ENCODE measurements at places on chromosomes 7 and 10.

DNA sequence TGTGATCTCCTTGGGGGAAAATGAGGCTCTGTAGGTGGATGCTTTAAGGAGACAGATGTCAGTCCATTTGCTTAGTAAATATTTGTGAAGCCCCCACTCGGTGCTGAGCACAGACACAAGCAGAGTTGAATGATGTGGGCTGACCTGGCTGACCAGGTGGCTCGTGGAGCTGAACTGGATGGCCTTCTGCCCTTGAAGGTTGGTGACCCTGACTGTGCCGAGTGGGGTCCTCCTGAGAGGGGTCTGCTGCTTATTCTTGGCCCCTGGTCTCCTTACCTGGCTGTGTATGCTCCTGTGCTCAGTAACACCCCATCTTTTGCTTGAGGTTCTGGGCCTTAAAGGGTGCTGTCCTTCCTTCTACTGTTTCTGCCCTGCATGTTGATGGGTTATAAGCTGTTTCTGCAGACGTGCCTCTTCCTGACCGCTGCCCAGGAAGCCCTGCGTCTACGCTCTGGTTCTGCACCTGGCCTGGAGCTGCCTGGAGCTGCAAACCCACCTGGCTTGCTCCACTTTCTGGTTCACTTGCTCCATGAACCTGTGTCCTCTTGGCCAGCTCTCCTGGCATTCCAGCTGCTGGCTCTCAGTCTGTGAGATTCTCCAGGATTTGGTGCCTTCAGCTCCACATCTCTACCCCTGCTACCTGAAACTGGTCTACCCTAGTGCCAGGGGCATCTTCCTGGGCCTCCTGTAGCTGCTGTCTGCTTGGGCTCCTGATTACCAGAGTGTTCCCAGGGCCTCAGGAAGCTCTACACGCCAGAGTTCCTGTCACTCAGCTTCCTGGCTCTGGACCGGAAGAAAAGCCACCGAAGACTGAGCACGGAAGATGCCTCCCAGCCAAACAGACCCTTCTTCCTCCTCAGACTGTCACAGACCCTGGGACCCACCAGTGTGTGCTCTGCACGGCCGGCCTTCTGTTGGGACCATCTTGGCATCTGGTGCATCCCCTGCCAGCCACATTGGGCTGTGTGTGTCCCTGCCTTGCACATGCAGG is 76.5 kb downstream of the ADCY1 start:
- no peak for DNase-seq

DNA sequence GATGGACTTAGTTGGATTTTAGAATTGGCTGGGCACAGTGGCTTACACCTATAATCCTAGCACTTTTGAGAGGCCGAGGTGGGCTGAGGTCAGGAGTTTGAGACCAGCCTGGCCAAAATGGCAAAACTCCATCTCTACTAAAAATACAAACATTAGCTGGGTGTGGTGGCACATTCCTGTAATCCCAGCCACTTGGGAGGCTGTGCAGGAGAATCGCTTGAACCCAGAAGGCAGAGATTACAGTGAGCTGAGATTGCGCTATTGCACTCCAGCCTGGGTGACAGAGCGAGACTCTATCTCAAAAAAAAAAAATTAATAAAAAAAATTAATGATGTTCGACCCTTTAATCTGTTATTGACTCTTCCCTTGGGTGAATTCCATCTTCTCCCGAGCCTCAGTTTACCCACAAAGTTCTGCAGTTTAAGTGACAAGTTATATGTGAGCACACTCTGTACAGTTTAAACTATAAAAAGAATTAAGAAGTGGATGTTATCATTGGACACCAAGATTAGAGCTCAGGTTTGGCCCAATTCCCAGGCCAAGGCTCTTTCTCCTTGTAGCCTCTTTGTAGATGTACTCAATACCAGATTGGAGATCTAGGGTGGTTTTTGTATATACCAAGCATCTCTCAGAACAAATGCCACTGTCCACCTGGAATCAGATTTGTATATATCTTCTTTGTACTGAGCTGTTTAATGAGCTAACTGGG is 15.0 kb downstream of the KAT6B start:
- no peak for DNase-seq

DNA sequence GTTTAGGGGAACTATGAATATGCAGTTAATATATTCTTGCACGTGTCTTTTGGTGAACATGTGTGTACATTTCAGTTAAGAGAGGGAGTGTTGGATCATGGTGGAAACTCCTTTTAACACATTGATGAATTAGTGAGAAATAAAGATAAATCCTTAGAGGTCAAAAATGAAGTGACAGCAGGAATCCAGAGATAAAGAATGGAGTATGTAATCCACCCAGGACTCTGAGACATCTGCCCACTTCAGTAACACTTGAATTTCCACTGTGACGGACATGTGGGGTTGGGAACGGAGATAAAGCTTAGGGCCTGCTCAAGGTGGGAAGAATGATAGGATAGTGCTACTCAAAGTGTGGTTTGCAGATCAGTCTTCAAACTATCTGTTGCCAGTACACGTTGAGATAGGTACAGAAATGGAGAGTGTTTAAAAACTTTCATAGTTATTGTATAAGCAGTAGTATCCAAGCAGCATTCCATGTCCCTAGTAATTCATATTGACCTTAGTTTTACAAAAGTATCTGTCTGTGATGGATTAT is 6.6 kb upstream of the RELN start:
- no peak for DNase-seq

- DNase-seq = no peak
These were observed 117.6 kb downstream of the TSPAN12 start for GRCh38 chr7:120740348-120740747.

- no peak for DNase-seq
These were observed 48.3 kb downstream of the ABLIM1 start for GRCh38 chr10:114609518-114610426.

DNA sequence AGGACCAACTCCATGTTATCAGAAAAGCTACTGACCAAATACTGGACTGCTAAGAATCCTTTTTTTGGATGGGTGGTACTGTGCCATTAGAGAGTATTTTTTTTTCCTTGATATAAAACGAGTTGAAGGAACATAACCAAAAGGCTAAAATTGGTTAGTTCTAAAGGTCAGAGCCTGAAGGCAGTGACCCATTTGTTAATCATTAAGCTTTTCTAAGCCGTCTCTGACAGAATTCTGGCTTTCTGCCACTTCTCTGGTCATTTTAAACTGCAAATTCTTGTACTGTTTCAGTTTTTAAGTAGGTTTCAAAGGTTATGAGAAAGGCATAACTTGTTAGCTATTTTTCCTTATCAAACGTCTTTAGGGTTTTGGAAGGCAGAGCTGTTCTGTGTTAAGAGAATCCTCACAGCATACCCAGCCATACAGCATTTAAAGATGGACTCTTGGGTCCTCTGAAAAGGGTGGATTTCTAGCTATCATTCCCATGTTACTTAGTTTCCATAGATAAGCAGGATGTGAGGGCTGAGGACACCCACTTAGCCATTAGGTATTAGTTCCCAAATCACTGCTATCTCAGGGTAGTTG is 196.8 kb downstream of the RNLS start:
- DNase-seq = no peak

DNA sequence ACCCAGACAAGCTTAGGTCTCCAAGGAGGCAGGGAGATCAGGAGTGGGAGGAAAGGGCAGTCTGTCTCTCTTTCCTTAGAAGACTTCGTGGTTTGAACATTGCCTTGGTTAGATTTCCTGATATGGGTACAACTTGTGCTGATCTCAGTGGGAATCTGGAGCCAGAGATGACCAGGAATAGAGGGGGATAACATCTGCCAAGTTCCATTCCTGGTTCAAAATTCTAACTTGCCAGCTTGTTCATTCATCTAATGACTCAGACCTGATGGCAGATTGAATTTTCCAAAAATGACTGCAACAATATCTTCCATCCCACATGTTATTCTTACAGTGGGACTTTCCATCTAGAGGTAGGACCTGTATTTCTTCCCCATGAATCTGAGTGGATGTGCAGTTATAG is 394.3 kb upstream of the PODXL start:
- no peak for DNase-seq

DNA sequence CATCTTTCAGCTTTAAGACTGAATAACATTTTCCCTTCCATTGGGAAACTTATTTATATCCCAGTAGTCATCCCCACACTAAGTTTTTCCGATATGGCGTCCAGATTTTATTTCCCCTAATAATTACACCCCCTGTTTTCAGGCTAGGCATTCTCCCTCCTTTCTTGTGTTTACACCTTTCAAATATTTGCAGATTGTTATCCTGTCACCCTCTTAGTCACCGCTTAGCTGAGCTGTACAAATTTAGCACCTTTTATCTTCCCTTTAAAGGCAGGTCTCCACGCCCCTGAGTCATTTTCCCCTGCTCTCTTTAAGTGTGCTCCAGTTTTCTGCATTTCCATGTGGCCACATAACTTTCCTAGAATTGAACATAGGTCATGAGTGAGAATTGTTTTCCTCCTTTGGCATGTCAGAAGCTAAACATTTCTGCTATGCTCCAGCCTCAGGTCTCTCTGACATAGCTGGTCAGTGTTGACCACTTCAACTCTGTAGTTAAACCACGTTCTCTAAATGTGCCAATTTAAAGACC is 47.4 kb downstream of the LRRC4 start:
- no peak for DNase-seq

- peak; percentile 75 for DNase-seq
These were observed 160.9 kb downstream of the SDK1 start for GRCh38 chr7:3461923-3462322.

DNA sequence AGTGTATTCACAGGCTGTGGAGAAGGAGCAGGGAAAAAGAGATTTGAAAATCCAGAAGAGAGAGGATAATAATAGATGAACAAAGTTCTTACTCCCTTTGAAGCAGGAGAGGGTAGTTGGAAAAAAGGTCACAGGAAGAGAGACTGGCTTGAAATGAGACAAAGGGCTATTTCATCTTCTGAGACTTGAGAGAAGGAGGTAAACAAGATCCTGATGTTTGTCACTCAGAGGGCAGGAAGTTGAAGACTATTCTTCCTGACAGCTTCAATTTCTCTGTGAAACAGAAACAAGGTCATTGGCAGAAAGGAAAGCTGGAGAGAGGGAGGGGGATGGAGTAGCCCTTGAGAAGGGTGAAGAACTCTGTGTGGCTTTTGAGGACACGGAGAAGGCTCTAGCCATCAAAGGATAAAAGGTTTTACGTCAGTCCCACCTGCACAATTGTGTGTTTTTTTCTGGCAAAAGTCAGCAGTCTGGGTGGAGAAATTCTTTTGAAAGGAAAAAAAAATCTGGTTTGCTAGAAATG is 216.1 kb upstream of the STEAP4 start:
- DNase-seq = no peak

DNA sequence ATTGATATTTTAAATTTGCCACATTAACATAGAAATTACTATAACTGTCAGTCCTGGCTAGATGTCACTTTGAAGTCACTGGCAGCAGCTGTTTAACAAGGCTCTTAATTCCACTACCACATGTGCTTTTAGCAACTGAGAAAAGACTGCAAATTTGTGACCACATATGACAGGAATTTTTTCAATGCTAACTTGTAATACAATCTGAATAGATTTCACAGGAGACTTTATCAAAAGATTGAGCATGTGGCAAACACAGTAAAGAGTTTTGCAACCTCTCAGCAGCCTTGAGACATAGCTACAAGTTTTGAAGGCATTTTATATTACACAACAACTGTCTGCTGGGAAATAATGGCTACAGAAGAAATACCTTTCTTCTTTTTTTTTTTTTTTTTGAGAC is 73.0 kb downstream of the MICU1 start:
- DNase-seq = no peak

DNA sequence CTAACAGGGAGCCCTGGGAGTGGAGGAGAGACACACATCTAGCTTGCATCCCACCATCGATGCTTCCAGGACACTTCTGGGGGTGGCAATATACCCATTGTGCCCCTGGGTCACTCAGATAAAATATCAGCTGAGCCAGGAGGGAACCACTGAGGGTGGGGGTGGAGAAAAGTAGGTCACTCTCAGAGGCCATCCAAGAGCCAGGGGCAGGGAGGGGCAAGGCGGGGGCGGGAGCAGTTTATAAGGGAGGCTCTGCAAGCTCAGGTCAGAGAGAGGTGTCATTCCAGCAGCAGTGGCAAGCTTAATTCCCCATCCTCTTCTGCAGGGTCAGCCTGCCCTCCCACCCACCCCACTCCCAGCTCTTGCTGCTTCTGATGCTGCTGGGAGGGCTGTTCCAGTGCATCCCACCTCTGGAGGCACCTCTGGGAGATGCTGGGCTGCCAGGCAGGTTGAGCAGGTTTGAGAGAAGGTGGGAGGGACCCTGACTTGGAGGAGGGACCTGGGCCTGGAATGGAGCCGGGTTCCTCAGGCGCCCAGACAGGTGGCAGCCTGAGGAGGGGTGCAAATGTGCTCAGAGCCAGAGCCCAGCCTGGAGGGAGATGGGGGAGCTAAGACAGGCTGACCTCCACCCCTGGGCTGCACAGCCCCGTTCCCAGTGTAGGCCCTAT is 20.1 kb upstream of the TLX1 start:
- no peak for DNase-seq

GRCh38 chr10:32959006-32959920 is 1.2 kb upstream of the ITGB1 start:
- no peak for DNase-seq

GRCh38 chr7:44698046-44698580 is 50.5 kb upstream of the ZMIZ2 start:
- DNase-seq = no peak

- DNase-seq = no peak
These were observed 133.4 kb upstream of the PTN start for GRCh38 chr7:137476937-137477336.

- no peak for DNase-seq
These were observed 297.9 kb upstream of the KLF6 start for GRCh38 chr10:4082861-4083260.

DNA sequence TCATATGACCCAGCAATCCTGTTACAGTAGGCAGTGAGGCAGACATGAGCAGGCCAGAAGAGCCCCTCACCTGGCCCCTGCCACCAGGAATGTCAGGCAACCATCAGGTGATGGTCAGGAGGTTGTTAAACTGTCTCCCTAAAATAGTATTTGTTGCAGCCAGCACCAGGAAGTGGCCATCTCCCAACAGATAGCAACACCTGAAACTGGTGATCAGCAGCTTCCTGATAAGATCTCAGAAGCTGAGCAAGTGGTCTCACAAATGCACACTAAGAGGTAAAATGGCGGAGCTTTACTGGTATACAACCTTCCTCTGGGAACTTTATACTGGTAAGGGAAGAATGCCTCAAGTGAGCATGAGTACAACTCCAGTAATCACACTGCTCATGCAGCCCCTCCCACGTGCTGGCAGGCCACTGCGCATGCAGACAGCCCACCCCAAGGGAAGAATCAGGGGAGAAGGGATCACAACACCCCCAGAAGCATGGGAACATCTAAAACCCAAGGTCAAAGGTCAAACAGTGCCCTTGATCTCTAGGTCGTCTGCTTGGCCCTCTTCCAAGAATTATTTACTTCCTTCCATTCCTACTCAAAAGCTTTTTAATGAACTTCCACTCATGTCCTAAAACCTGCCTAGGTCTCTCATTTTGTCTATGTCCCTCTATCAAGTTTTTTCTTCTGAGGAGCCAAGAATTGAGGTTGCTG is 133.5 kb downstream of the DOCK4 start:
- no peak for DNase-seq

GRCh38 chr7:135300913-135301765 is 67.5 kb downstream of the STRA8 start:
- no peak for DNase-seq
